ENCODE measurements at places on chromosomes 2 and 18.

DNA sequence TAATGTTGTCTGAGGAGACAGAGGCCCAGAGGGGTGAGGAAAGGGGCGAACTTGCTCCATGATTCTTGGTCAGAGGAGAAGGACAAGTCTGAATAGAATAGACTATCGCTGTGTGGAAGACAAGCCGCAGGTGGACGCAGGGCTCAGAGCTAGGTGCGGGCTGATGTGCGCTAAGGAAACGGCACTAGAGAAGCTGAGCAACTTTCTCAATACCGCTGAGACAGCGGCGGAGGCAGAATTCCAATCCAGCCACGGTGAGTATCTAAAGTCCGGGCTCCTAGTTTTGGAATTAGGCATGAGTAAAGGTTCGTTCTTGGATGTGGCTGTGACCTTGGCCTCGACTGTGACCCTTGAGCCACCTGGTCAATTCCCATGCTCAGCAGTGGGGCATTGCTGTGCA is 47.8 kb downstream of the CAPN13 start:
- no peak for DNase-seq

DNA sequence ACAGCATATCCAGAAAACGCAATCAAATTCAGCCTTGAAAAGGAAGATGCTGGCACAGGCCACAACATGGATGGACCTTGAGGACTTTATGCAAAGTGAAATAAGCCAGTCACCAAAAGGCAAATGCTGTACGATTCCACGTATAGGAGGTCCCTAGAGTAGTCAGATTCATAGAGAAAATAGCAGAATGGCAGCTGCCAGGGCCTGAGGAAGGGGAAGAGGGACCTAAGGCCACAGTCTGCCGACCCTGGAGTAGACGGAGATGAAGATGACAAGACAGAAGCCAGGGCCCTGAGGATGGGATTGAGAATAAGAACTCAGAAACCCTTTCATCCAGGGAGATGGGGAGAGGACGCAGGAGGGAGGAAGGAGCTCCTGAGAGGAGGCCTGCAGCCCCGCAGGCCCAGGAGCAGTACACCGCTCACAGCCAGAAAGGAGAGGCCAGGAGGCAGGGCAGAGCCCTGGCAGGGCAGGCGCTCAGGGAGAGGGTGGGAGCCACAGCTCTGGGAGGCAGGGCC is 8.1 kb upstream of the MTERF4 start:
- DNase-seq, result no peak

DNA sequence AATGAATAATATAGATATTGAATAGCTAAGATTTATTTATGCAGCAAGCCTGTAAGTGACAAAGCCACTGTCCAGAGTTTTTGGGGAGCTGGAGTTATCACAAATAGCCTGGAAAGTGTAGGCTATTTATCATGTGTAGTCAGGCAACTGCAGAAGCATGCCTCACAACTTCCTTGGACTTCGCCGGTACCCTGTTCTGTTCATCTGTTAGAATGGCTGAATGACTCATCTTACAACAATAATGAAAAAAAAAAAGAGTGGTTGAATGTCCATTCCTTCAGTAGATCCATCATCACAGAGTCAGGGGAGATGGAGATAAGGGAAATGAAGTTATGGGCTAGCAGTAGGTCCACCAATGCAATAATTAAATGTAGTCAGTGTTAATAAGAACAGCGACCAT is 24.0 kb upstream of the ATP5MC3 start:
- DNase-seq, result no peak

DNA sequence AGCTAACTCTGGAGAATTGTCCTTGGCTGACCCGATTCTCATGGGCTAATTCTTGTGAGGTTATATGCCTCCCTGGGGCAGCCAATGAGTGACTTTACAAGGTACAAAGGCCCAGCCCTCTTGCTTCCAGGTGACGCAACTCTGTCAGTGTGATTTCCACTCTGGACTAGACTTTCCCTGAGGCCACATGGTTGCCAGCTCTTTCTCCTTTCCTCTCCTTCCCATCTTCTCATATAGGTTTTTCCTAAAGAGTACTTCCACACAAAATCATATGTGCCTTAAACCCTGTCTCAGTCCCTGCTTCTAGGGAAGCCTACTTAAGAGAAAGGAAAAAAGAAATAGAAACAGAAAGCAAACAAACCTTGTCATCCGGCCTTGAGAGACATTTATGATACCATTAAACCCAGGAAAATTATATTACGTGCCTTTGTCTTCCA is 226.2 kb upstream of the ZSWIM2 start:
- DNase-seq, result no peak

- DNase-seq, result no peak
These were observed 78.8 kb downstream of the MYL12B start for GRCh38 chr18:3340682-3341097.

- DNase-seq, result no peak
These were observed 31.9 kb upstream of the EML6 start for GRCh38 chr2:54691445-54692135.

DNA sequence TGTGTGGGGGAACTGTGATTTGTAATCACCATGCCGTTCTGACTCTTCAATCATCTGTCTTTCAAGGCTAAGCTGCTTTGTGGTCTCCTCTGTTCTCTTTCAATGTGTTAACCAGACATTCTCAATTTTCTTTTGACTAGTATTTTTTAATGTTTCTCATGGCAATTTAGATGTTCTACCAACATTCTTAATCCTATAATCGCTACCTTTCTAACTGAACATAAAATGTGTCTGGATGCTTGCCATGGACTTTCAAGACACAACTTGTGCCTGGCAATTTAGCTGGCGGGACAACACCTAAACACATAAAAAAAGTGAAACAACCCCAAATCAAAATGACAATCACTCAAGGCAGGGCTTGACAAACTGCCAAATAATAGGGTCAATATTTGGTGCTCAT is 135.0 kb upstream of the ACKR3 start:
- DNase-seq, result no peak

- no peak for DNase-seq
These were observed 35.6 kb upstream of the NDUFV2 start for GRCh38 chr18:9066817-9067306.

DNA sequence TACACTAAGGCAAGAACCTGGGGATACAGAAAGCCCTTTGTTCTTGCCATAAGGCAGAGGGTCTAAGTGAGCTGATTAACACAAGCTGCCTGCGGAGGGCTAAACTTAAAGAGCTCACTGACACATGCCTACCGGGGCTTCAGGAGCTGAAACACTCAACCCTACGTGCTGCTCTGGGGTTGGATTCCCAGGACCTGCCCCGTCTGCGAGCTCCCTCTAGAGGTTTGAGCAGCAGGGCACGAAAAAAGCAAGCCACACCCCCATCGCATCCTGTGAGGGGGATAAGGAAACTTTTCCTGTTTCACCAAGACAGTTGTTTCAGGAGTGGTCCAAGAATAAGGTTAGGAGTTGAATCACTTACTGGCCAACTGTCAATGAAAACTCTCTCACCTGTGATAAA is 562.1 kb downstream of the TMX3 start:
- peak; percentile 12 for DNase-seq

- DNase-seq, result no peak
These were observed 225.0 kb downstream of the SUCLG1 start for GRCh38 chr2:84234103-84234502.

DNA sequence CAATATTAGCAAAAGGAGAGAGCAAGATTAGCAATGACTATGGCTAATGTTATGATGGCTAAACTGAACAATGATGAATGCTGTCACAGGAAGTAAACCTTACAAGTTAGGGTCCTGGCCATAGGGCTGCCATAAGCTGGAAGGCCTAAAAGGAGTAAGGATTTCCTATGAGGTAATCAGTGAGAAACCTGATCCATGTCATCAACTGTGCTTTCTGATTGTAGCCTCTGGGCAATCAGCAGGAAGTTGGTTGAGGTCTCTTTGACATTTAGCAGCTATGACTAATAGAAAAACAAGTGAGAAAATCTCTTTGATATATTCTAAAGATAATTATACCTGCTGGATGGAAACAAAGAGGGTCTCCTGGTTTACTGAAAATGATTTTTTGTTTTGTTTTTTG is 193.0 kb downstream of the RAB3GAP1 start:
- peak; percentile 10 for DNase-seq

DNA sequence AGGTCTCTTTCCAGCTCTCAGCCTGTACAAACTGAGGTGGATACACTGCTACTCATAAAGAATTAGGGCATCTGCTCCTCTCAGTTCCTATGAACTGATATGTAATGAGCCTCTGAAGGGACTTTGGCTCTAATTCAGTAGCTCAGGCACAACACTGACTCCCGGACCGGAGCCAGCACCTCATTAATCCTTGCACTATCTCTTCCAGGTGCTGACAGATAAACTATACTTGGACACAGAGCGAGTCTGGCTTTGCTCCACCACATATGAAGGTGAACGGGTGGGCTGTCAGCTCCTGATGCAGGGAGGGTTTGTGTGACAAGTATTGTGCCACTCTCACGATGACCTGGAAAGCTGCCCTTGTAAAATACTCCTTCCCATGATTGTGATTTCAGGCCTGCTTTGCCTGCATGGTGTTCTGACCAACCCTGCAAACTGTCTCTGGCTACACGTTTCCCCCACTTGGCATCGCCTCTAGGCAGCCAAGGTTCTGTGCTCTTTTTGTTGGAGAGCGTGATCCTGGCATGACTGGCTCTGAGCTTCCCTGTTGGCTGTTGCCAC is 111.6 kb upstream of the LMAN1 start:
- no peak for DNase-seq

DNA sequence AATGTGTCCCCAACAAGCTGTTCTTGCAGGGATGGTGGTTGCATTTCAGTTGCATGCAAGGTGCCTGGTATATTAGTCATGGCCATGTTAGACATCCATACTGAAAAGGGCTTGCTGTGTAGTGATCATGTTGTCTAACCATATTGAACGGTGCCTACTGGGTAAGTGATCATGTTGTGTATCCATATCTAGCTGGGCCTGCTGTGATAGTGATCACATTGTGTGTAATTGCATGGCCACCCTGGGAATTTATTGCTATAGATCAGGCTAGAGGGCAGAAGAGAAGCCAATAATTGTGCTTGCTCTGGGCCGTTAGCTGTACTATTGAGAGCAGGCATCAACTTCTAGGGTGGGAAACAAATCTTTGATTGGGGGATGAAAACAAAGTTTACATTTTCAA is 9.8 kb upstream of the EPC2 start:
- no peak for DNase-seq

- no peak for DNase-seq
These were observed 13.3 kb downstream of the LGALSL start for GRCh38 chr2:64467096-64467843.

DNA sequence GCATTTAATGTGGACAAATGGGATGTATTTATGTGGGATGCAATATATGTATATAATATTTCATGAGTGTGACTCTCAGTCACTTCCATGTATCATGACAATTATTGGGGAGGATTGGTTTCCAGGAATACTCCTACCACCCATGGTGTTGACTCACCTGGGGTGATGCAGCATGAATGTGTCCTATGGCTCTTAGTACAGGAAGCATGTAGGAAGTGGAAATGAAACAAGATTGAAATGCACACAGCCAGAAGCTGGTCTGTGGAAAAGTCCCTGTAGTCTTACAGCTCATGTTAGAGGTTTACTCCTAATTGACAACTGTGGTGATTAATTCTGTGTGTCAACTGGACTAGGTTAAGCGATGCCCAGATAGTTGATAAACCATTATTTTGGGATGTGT is 89.3 kb upstream of the HAAO start:
- no peak for DNase-seq

DNA sequence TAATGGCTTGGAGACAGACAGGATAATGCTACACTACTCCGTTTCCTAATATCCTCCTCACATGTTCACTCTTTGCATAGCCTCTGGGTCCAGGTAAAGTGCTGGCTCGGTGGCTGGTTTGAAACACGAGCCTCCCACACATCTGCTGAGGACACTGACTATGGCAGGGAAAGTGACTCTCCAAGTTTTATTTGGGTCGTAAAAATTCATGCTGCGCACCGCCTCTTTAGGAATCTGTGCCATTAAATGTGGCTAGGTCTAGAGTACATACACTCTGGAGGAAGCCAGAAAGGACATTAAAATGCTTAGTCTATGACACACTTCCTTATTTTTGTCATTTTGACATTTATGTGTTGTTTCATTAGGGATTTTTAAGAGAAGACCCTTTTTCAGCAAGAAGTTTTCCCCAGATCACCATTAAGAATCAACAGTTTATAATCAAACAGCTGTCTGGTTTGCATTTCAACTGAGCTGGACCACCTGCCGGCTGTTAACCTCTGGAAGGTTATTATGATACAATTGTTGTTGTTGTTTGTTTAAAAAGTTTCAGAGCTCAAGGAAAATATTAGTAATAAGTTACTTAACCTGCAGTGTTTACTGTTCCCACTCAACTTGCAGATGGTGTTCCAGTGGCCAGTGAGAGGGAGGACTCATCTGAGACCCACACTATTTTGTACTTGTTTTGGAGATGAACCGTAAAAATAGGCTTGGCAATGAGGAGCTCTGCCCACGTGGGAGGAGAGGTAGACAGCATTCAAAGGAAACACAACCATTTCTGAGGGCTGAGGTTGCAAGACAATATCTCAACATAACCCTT is 443.3 kb upstream of the MEIS1 start:
- DNase-seq, result no peak

DNA sequence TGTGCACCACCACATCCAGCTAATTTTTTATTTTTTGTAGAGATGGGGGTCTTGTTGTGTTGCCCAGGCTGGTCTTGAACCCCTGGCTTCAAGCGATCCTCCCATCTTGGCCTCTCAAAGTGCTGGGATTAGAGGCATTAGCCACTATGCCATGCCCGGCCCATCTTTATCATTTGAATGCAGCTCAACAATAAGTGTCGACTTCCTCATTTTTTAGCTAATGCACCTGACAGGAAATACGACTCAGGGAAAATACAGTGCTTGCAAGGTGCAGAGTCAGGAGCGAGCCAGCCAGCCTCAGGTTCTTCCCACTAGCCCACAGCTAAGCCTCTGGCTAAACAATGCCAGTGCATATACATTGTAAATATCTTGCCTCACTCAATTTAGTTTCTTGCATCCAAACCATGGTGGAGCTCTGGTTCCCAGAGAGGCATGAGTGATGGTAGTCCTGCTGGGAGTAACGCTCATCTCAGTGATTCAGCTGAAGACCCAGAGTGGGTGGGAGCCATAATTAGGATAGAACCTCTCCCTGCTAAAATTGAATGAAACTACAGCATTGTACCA is 135.0 kb downstream of the TGIF1 start:
- DNase-seq, result peak; percentile 47

DNA sequence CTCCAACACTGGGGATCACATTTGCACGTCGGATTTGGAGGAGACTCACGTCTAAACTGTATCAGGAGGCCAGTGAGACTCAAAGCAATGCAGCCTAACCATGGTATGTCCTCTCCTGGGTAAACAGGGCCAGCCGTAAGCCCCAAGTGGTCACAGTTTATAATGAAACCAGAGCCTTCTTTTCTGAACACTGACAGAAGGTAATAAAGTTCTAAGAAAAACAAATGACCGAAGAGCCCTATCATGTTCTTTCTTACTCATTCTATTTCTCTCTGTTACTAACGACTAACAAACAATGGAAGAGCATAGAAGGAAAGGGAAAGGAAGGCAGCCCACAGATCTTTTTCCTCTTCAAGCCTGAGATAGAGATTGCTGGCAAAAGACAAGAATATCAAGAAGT is 796.8 kb upstream of the SOX11 start:
- DNase-seq, result no peak
